ENCODE measurements at places on chromosomes 4 and X. TPM values are rescaled to one million over a fixed set of nuclear protein-coding genes. Genes with fewer than 3 reads are reported as not detected.

RGN gene
- 0.82 TPM for polyA plus RNA-seq

NR0B1 gene
- 0.05 TPM for polyA plus RNA-seq

S100G gene
- not detected for polyA plus RNA-seq

NFKB1 gene
- 14.9 TPM for polyA plus RNA-seq

GRCh38 chrX:3527811-3528210 is 181.4 kb upstream of the MXRA5 start:
- DNase-seq = no peak

DNA sequence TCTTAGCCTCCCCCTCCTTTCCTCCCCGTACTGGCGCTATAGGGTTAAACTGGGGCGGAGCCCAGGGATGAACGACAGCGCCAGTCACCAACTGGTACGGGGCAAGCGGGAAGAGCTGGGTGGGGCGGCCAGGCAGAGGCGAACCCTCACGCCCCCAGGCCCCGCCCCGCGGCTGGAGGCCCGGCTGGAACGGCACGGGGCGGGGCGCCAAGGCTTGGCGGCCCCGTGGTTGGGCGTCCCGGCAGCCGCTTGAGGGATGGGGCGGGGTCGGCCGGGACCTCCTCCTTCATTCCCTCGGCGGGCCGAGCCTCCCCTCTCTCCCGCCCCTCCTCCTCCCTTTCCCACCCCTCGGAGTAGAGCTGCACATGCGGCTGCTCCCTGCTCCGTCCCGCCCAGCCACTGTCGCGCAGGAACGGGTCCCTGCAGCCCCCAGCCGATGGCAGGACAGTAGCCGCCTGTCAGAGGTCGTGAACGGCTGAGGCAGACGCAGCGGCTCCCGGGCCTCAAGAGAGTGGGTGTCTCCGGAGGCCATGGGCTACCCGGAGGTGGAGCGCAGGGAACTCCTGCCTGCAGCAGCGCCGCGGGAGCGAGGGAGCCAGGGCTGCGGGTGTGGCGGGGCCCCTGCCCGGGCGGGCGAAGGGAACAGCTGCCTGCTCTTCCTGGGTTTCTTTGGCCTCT is at the start of gene EDA:
TSS of gene EDA (plus strand) at position 335 of the 678 bp plus-strand sequence.
- DNase-seq = no peak

DNA sequence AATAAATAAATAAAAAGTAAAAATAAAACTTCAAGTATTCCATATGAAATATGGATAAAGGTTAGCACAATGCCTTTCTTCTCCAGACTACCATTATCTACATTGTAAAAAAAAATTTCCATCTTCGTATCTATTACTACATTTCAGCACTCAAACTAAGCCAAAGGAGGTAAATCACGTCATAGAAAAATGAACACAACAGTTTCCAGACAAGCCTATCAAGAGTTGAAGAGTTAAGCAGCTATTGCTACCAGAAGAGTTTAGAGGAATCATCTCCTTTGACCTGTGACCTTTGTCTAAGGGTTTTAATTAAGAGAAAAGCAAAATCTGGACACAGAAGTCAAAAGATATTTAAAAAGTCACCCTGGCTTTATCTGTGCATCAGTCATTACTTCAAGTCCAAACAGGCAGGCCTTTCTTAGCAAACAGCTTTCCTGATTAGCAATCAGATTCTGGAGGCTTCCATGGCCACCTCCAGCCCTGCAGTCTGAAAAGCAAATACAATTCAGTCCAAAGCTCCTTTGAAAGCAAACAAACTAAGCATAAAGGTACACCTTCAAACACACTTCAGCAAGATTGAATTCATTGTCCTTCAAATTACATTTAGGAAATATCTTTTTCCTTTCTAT is 82.2 kb downstream of the APBB2 start:
- DNase-seq = no peak

- no peak for DNase-seq
Observed at GRCh38 chr4:144501231-144501780, 144.7 kb upstream of the HHIP start.

GRCh38 chrX:15298201-15298600 is 17.2 kb downstream of the ASB11 start:
- no peak for DNase-seq

- DNase-seq = no peak
Observed at GRCh38 chr4:104763554-104764222, 269.0 kb upstream of the CXXC4 start.

DNA sequence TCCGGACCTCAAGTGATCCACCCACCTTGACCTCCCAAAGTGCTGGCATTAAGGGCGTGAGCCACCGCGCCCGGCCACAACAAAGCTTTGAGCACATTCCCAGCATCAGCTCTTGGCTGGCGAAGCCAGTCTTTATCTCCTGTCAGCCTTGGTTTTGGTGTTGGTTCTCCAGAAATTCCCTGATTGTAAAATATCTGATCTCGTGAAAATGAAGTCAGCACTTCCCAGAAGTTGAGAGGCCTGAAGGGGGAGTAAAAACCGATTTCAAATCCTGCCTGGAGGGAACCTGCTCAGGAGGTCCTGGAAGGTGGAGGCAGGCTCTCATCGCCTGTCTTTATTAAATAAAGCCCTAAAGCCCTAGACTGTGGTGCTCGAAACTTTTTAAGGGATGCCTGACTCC is 33.6 kb downstream of the PTTG2 start:
- no peak for DNase-seq

DNA sequence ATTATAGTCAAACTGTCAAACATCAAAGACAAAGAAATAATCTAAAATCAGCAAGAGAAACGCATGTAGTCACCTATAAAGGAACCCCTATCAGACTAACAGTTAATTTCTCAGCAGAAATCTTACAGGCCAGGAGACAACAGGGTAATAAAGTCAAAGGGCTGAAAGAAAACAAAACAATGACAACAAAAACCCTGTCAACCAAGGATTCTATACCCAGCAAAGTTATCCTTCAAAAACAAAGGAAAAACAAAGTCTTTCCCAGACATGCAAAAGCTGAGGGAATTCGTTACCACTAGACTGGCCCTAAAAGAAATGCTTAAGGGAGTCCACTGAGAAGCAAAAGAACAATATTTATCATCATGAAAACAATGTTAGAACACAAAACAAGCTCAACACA is 22.1 kb downstream of the TMEM154 start:
- no peak for DNase-seq

- no peak for DNase-seq
Observed at GRCh38 chr4:173526027-173526482, 4.0 kb downstream of the HAND2 start.
